ENCODE measurements at places on chromosomes 1 and 21.

- no peak for DNase-seq
Observed at GRCh38 chr1:61132645-61133334, 50.4 kb downstream of the NFIA start.

GRCh38 chr1:184287001-184287400 is 99.8 kb upstream of the C1orf21 start:
- DNase-seq, result no peak

- no peak for DNase-seq
Observed at GRCh38 chr21:17613242-17613676, 558 bp upstream of the BTG3 start.

DNA sequence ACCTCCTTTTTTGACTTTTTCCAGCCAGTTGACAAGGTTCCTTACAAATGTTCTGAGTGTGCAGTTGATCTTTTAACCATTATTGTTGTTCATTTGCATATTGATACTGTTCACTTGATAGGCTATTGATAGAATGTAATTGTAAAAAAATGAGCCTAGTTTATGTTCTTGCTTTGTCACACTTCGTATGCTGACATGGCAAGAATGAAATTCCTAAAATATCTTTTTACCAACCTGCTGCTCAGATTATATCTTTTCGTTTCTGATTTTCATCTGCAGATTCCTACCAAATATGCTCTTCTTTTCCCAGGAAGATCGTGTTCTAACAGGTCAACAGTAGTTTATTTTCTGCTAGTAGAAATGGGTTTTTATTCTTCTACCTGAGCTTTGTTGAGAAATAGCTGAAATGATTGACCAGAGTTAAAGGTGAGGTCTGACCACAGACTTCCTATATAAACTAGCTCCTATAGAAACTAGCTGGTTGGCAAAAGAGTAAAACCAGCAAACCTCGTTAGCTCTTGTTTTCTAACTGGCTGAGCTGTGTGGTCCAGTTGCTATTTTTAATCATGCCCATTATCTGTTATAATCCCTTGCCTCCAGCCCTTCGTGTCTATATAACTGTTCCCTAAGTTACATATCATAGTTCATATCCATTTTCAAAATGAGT is 174.8 kb downstream of the HS2ST1 start:
- DNase-seq, result no peak

- no peak for DNase-seq
Observed at GRCh38 chr1:19685994-19686393, 21.3 kb downstream of the HTR6 start.

- DNase-seq, result no peak
Observed at GRCh38 chr1:228825041-228825440, 89.8 kb downstream of the RHOU start.

GRCh38 chr1:24779689-24780464 is 34.6 kb downstream of the CLIC4 start:
- no peak for DNase-seq

GRCh38 chr1:59499943-59500569 is 203.2 kb downstream of the FGGY start:
- no peak for DNase-seq

DNA sequence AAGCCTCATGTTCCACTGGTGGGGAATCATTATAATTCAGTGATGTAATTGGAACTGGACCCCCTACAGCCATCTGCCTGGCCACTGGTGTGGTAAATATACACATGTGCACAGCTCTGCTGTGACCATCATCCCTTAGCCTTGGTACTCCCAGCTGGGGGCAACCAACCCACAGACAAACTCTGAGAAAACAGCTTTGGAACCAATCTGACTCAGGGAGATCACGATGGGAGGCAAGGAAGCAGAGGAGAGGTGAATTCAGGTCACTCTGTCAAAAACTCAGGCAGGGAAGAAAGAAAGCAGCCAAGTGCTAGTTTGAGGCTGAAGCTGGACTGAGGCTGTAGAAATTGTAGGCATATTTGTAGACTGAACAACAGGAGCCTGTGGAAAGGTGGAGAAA is 197.8 kb upstream of the GALNT2 start:
- no peak for DNase-seq

GRCh38 chr1:207454046-207454964 is at the start of gene CR2:
CR2 (plus strand) TSS chr1:207454328; CDS start chr1:207454419, 91 bp downstream.
- no peak for DNase-seq

GRCh38 chr21:35232545-35233176 is 183.6 kb upstream of the RUNX1 start:
- DNase-seq, result no peak

DNA sequence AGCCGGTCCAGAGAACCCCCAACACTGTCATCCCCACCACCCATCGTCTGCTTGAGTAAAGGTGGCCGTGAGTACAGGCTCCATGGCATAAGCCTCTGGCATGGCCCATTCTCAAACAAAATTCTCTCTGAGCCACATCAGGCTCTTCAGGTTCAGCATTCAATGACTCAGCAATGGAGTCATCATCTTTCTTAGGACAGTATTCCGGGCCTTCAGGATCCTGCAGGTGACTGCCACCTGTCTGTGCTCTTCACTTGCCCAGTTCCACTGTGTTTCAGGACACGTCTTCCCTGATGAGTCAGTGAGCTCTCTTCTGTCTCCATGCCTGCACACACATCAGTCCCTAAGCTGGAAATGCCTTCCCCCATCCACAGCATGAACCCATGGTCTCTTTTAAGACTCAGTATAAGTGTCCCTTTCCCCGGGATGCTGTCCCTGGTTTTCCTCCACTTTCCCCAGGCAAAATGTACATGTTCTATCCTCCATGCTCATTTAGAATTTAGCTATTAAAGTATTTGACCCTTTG is 81.1 kb upstream of the FGGY start:
- DNase-seq, result no peak

- DNase-seq, result no peak
Observed at GRCh38 chr1:6140413-6140812, 39.7 kb downstream of the CHD5 start.

- DNase-seq, result no peak
Observed at GRCh38 chr1:85846706-85847105, 138.5 kb upstream of the ZNHIT6 start.

GRCh38 chr1:169072945-169073725 is 33.4 kb upstream of the ATP1B1 start:
- no peak for DNase-seq

DNA sequence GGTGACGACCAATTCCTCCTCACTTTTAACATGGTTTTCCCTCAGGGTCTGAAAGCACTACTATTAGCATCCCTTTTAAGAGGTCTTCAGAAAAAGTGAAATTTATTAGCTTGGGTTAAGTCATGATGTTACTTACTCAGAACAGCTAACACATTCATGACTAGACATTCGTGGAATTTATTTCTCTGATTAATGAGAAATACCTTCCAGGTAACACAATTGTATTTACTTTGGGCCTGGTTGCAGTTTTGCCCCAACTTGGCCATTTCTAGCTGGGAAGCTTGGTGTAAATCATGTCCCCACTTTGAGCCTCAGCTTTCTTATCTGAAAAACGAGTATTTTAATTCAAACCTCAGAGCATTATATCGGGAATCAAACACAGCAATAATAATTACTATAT is 119.2 kb upstream of the SPATA6 start:
- no peak for DNase-seq

GRCh38 chr1:1917995-1918900 is 831 bp downstream of the TMEM52 start:
- no peak for DNase-seq

DNA sequence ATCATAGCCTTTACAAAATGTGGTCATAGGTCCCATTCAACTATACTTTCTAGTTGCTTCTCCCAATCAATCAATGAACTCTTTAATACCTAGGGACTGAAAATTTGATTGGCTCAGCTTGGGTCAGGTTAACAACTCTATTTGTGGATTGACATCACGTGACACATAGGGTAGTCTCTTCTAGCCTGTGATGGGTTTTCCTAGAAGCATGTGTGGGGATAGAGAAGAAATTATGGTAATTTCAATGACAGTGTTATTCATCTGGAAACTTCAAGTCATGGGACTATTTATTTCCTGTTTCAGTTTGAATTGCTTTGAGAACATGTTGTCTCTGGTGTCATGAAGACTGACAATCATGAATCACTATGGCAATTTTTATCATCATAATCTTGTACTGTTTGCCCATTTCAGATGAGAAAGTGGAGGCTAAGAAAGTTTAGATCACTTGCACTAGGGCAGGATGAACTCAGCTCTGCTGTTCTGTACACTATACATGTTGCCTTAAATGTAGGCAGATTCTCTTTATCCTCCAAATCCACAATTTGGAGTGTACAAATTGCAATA is 529.9 kb upstream of the BEND5 start:
- DNase-seq, result no peak

- DNase-seq, result no peak
Observed at GRCh38 chr1:27430903-27431600, 38.6 kb downstream of the GPR3 start.

DNA sequence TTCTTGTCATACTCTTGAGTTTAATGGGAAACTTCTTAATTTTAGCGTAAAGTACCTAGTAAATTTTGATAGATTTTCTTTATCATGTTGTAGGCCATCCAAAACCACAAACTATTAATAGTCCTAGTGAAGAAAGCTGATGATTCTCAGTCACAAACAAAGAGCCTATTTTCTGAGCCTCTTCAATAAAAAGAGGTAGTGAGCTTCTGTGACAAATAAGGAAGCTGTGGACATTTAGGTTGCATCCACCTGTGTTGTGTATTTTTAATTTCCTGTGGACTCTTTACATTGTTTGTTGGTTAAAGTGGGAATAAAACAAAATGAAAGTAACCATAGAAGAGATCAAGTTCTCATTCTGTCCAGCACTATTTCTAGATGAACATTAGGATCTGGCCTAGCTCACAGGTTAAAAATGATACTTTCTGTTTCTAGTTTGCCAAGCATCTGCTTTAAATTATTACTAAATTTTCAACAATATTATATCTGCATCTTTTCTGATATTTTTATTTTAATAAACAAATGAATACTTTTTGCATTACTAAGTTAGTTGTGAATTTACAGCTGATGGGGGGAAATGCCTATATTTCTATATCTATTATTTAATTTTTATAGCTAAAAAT is 702.2 kb upstream of the ADGRL4 start:
- no peak for DNase-seq

DNA sequence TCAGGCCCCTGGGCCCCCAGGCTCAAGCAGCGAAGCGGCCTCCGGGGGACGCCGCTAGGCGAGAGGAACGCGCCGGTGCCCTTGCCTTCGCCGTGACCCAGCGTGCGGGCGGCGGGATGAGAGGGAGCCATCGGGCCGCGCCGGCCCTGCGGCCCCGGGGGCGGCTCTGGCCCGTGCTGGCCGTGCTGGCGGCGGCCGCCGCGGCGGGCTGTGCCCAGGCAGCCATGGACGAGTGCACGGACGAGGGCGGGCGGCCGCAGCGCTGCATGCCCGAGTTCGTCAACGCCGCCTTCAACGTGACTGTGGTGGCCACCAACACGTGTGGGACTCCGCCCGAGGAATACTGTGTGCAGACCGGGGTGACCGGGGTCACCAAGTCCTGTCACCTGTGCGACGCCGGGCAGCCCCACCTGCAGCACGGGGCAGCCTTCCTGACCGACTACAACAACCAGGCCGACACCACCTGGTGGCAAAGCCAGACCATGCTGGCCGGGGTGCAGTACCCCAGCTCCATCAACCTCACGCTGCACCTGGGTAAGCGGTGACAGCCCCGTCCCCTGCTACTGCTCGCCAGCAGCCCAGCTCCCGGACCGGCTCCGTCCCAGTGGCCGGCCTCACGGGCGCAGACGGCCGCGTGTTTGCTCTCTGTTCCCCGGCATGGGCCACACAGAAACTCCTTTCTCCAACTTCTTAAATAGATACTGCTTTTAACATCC is 539 bp downstream of the LAMC1 start:
- DNase-seq, result no peak

- no peak for DNase-seq
Observed at GRCh38 chr1:11526071-11526895, 47.3 kb downstream of the DISP3 start.

GRCh38 chr1:41327383-41327999 is 33.7 kb upstream of the FOXO6 start:
- DNase-seq, result no peak

GRCh38 chr1:50418600-50419109 is 4.6 kb downstream of the DMRTA2 start:
- DNase-seq, result no peak

DNA sequence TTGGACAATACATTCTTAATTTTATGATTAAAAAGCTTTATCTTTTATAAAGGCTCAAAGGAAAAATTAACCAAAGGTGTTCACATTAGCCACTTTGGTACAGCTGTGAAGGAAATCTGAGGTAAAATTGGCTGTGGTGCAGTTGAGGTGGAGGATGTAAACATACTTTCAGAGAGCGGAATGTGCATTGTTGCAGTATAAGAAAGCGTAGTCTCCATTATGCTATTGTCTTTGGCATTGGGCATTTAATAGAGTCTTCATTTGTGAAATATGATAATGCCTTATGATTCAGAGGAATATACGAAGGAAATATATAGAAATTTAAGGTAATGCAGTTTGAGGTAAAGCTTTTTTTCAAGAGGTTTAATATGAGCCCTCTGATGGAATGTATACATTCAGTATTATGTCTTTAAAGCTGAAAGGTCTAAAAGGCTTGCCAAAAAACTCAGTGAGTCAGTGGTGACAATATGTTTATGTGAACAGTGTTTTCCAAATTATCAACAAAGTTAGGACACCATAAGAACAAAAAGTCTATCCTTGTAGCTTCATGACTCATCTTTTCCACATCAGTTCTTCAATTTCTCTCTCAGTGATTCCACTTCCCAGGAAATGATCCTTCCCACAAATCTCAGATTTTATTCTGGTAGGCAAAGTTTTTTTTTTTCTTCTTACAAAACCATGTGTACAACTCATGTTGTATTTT is 26.9 kb upstream of the DDR2 start:
- DNase-seq, result no peak

DNA sequence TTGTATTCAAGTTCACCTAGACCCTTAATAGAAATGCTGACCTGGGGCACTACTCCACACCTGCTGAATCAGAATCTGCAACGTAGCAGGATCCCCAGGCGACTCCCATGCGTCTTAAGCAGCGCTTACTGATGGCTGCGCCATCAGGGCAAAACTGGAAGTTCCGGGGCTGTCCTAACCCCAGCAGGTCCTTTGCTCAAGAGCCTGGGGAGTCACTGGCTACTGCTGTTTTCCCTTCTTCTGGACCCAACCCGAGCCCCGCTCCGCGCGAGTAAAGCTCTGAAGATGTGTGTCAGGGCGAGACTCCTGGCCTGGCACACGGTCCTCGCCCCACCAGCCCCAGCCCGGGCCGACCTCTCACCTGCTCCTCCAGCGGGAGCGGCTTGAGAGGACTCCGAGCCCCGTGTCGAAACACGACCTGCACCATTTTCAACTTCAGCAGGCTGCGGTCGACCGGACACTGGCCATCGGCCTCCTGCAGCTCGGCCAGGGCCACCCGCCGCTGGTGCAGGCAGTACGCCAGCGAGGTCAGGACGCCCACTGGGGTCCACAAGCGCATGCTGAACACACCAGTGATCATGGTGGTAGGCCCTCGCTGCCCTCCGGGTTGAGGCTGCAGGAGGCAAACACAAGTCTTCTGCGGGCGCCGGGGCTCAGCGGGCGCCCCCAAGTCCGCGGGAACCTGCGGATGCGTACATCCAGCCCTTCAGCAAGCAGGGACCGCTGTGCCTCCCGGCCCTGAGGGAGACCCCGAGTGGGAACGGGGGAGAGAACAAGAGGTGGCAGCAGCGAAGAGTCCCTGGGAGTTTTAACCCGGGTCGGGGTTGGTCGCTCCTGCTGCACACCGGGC is 630 bp downstream of the ACP6 start:
- DNase-seq, result no peak

Data from stimulated activated CD8-positive, alpha-beta memory T cell treated with anti-CD3 and anti-CD28 coated beads, Interleukin-4, amount 100 ng/mL, for 1 hour (primary cell).